ENCODE measurements at places on chromosomes 11 and 22. TPM values are rescaled to one million over a fixed set of nuclear protein-coding genes. Genes with fewer than 3 reads are reported as not detected.

The TMEM191B gene
- total RNA-seq, result 1.2 TPM

The NUP98 gene
- total RNA-seq, result 114 TPM

The OR2AG1 gene
- not detected for total RNA-seq

The TUT1 gene
- total RNA-seq, result 7.6 TPM

- H3K36me3 ChIP-seq, result peaks cover 34% of the 10 kb centered on the region
- H3K27ac ChIP-seq, result no peak overlapping the region
- H3K27me3 ChIP-seq, result no peaks in the 10 kb centered on the region
- no peak for DNase-seq
- H3K4me1 ChIP-seq, result peaks cover 14% of the 10 kb centered on the region
- no peak overlapping the region for H3K4me3 ChIP-seq
These were observed 109.5 kb downstream of the DBX1 start for GRCh38 chr11:20050551-20051333.

GRCh38 chr22:23233752-23234408 lies 53.6 kb downstream of the BCR start:
- no peak overlapping the region for H3K27ac ChIP-seq
- no peaks in the 10 kb centered on the region for H3K27me3 ChIP-seq
- DNase-seq, result peak; percentile 93

DNA sequence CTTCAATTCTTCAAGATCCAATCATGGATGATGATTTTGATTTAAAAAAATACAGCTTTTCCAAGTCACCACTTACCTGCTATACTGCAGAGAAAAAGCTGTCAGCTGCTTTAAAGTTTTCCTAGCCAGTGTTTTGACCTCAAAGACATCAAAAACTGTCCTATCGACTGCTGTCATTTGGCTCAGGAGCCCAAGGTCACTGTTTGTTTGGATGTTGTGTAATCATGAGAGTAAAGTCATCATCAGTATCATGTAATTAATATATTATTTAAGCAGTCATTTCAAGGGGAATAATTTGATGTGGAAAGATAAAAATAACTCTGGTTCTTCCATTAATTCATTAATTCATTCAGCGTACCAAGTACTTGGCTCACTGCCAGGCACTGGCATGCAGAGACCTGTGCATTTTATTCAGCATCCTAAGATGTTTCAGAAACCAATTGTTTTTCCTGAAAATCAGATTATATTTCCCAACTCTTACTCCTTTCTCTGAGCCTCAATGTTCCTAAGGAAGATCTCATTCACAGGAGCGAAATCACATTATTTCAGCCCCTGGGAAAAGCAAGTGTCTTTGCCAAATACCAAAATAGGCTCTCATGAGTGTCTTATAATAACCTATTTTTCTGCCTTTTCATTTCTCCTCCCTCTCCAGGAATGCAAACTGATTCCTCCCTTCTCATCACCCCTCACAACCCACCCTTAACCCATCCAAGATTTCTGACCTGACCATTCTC lies 59.9 kb downstream of the SLC1A2 start:
- no peaks in the 10 kb centered on the region for H3K27me3 ChIP-seq
- peaks cover 29% of the 10 kb centered on the region for H3K4me1 ChIP-seq
- H3K4me3 ChIP-seq, result no peak overlapping the region
- H3K36me3 ChIP-seq, result no peaks in the 10 kb centered on the region
- no peak overlapping the region for H3K27ac ChIP-seq
- DNase-seq, result no peak

All from osteoblast (primary cell).